ENCODE measurements at places on chromosomes 6 and 20.

DNA sequence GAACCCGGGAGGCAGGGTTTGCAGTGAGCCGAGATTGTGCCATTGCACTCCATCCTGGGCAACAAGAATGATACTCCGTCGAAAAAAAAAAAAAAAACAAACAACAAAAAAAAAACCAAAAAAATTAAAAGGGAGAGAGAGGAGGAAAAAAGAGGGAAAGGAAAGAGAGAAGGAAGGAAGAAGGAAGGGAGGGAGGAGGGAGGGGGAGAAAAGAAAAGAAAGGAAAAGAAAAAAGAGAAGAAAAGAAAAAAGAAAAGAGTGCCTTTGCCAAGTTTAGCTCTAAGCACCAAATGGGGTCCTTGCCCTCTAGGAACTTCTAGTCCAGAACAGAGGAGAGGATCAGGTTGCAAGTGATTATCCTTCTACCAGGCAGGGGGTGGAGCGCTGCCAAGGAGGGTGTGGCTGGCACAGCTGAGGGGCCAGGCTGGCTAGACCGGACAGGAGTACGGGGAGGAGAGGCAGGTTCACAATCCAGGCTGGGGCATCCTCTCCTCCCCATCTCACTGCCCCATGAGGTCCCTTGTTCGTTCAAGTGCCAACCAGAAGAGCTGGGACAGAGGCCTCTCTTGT, 19.1 kb downstream of the GNAS start:
- no peak for DNase-seq

- no peak for DNase-seq
These were observed 144.2 kb downstream of the EYA2 start for GRCh38 chr20:47038566-47039560.

DNA sequence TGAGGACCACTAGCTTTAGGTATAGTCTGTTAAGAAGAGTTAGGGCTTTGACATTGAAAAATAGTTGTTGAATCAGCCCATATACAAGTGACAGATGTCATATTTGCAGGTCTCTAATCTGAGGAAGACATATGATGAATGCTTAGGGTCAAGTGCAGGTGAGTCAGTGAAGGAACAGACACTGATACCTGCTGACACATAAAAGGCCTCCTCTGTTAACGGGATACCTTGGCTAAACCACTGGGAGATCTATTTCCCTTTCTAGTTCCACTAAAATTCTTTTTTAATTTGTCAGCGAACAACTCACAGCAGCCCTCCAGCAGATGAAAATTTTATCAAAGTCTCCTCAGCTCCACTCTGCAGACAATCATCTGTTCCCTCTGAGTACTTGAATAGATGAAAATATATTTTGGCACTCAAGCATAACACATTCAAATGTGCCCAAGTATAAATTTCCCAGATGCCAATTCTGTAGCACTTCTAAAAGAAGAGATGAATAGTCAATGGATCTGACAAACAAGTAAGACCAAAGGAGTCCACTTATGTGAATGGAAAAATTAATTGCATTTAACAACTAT, 154.0 kb downstream of the KIF16B start:
- DNase-seq: no peak

- no peak for DNase-seq
These were observed 73.4 kb downstream of the PTPN1 start for GRCh38 chr20:50583442-50584150.

- no peak for DNase-seq
These were observed 515.2 kb downstream of the MAFB start for GRCh38 chr20:40173872-40174271.

DNA sequence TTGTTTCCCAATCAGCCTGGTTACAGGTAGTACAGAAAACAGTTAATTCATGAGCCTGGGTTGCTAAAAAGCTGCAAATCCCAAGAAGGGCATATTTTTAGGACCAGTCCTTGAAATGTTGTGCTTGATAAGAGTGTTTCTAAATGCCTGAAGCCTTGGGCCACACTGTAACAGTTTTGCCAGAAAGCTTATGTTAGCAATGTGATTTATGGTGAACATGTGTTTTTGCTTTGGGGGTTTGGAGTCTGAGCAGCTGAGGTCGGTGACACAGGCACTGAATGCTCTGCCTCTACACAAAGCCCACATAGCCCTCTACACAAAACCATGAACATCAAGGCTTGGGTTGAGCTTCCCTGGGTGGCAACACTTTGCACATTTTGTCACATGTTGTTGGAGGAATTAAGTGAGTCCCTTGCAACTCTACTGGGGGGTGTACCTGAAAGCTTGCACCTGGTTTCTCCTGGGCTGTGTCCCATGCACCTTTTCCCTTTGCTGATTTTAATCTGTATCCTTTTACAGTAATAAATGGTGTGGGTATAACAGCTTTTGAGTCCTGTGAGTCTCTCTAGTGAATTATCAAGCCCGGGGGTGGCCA, 22.2 kb downstream of the AHI1 start:
- DNase-seq: no peak

DNA sequence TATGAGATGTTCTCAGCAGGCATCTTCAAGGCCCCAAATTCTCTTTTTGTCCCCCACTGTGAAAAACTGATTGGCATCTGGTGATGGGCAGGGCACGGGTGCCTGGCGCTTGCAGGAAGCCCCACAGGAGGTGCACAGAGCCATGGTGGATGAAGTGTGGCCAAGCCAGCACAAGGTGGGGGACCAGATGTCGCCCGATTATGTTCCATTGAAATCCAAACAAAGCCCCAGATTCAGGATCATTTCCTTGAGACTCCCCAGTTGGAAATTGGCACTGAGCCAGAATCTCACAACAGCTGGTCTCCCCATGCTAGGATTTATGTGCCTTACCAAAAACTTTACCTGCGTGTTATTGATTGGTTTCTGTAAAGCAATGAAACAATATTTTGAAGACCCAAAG, 186.1 kb downstream of the ADAT2 start:
- DNase-seq: no peak

DNA sequence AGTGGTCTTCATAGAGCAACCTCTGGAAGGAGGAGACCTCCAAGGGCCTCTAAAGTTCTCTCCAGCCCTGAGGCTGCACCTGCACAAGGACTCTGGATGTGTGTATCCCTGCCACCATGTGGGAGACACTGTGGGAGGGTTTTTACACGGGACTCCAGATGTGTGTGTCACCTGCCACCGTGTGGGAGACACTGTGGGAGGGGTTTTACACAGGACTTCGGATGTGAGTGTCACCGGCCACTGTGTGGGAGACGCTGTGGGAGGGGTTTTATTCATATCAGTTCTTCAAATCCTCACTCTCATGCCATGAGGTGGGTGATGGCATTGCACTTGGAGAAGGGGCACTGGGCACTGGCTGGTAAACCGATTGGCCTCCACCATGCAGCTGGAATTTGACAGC, 90.2 kb upstream of the SSTR4 start:
- DNase-seq: no peak

- no peak for DNase-seq
These were observed 30.9 kb downstream of the STK35 start for GRCh38 chr20:2132461-2132901.

- DNase-seq: no peak
These were observed 91.6 kb upstream of the RIPOR2 start for GRCh38 chr6:25027221-25027916.

DNA sequence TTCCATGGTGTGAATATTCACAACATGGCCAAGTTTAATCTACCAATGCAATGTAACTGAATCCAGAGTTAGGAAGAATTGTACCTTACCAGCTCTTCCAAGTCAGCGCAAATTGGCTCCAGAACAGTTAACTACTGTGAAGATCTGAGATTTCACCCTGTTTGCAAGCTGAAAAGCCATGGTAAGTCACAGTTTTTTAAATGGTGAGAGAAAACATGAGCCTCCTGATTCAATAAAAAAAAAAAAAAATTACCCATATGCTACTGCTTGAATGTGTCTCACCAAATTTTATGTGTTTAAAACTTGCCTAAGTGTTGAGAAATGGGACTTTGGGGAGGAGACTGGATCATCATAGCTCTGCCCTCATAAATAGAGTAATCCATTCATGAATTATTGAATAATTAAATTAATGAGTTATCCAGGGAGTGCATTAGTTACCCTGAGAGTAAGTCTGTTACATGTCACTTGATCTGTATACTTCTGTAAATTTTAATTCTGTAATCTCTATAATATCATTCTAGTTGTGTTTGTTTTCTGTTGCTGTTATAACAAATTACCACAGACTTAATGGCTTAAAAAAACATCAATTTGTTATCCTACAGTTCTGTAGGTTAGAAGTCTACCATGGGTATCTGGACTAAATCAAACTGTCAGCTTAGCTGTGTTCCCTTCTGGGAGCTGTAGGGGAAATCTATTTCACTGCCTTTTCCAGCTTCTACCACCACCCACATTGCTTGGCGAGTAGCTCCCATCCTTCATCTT, 1355.9 kb downstream of the GRIK2 start:
- no peak for DNase-seq

- DNase-seq: no peak
These were observed 15.7 kb upstream of the IGF2R start for GRCh38 chr6:159953091-159953601.

GRCh38 chr6:40436685-40437604, 150.2 kb downstream of the LRFN2 start:
- no peak for DNase-seq

DNA sequence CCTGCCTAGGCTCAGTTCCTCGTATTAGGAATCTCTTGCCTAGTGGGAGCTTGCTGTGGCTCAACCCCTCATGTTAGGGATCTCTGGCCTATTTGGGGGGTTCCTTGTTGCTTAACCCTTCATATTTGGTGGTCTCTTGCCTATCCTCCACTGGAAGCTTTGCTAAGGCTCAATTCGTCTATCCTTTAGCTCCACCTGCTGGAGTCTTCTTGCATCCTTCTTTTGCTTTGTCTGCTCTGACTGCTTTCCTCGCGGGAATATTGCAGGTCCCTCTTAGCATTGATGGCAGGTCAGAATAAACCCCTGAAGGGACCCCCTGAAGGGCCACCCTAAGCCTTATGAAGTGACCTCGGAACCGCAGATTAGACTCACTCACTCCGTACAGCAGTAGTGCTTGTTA, 203.0 kb upstream of the TBX18 start:
- DNase-seq: peak; percentile 57

DNA sequence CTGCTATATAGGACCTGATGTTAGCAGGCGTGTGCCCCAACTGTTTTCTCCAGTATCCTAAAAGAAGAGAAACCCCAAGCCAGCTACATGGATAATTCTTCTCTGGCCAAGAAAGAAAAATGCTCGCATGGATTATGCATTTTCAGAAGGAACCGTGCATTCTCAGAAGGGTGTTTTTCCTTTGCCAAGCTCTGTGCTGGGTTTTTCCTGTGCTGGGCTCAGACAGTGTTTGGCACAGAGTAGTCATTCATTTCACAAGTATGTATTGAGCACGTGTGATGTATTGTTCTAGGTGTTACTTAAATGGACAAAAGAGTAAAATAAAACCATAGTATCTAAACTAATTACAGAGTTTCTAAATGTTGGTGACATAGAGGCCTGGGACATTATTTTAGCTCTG, 62.7 kb upstream of the ZNF133 start:
- no peak for DNase-seq

DNA sequence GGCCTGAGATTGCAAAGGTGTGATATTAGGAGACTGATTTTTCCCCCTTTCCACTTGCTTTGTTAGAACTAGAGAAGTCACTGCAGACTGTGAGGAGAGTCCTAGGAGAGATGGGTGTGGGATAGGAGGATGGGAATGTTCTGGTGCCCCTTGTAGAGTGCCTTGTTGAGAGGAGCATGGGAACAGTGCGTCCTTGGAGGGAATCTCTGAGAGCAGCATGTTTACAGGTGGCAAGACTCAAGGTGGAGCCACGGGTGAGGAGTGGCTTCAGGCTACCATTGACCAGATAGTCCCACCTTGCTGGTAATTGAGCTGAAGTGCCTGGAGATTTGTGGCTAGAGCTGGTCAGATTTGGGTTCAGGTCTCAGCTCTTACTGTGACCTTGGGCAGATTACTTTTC, 6.0 kb downstream of the PLCG1 start:
- DNase-seq: no peak

DNA sequence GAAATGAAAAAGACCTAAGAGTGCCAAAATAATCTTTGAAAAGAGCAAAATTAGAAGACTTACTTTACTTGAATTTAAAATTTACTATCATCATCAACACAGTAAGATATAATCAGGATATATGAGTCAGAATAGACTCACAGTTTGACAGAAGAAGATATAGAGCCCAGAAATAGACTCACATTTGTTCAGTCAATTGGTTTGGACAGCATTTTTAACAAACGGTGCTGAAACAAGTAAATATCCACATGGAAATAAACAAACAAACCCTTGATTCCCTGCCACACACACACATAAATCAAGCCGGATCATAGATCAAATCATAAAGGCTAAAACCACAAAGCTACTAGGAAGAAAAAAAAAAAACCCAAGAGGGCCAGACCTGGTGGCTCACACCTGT, 291.1 kb downstream of the ADGRG6 start:
- DNase-seq: no peak

DNA sequence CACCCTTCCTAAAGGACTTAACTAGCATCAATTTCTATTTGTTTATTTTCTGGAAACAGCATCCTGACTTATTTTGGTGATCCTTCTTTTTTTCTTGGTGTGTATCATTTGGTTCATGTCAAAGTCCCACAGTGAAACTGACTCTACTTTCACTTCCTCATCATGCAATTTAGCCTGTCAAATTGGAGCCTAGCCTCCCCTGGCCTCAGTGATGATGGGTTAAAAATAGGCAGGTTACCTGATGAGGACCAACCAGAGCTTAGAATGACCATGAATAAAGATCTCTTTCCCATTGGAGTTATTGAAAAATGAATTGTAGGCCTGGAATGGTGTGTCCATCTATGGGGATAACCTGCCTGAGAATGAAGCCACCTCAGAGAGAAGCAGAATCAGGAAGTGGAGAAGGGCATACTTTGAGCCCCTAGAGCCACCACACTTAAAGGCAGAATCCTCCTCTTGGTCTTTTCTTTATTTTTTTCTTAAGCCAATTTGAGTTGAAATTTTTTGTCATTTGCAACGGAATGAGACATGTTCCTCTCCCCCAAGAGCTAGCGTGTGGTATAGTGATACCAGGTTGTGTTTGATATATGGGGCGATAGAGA, 105.6 kb downstream of the BTBD3 start:
- DNase-seq: no peak

DNA sequence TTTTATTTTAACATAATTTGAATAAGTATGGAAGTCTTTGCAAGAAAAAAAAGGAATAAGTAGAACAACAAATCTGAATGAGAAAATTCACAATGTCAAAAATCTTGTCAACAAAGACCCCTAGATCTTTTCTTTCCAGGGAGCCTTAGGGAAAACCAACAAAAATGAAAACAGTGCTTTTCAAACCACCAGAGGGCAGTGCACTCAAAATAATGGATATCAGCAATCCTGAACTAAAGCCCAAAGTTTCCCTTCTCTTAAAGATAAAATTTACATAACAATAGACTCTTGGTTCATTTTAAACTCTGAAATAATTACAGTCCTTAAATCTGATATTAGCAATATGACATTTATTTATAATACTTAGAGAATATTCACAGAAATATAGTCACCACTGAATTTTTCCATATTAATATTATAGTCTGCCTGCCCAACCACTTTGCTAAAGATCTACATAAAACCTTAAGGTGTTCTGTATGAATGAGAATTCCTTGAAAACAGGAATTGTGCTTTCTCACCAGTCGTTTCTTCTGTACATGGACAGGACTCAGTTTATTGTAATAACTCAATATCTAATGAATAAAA, 105.3 kb upstream of the BMP5 start:
- no peak for DNase-seq

GRCh38 chr6:160085226-160085625, 36.4 kb upstream of the SLC22A1 start:
- DNase-seq: no peak

Data from ecto neural progenitor cell (in vitro differentiated cells).